ENCODE measurements at places on chromosomes 7 and 10.

GRCh38 chr7:77565917-77566316, 28.8 kb downstream of the PTPN12 start:
- no peak for DNase-seq

DNA sequence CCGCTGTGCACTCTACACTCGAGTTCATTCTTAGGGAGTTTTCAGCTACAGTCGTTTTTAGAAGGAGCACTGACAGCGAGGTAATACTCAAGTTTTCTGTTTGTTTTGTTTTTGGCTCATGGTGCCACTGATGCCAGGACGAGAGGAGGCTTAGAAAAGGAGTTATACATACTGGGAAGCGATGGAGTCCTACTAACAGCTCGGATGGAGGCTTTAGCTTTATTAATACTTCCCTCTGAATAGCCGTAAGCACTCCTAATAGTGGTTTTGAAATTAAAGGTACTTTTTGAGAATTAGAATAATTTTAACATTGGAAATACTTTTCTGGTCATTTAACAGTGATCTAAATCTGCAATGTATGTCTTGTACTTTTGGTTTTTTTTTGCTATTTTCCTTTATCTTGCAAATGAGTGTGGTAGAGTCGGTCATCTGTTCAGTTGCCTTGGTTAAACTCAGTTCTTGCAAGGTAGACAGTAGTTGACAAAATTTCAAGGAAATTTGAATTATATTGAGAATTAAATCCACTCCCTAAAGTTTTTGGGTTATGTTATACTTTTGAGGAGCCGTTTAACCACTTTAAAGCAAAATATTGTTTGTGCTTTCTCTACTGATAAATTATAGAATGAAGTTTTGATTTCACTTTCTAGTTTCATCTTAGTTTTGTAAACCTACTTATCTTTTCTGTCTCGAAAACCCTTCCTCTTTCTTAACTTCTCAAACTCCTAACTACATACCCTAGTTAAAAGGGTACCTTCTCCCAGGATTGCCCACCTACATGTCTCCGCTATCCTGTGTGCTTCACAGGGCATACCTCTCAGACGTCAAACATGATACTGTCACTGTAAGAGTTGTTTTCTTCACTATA, 1.5 kb downstream of the HBP1 start:
- no peak for DNase-seq

GRCh38 chr7:121101083-121101482, 112.6 kb downstream of the CPED1 start:
- DNase-seq, result no peak

- DNase-seq, result no peak
Measured at GRCh38 chr10:37549054-37549453, 308.4 kb downstream of the ZNF248 start.
